SJSA1 (cell line): ENCODE measurements at places on chromosomes 1 and 21. TPM values are rescaled to one million over a fixed set of nuclear protein-coding genes. Genes with fewer than 3 reads are reported as not detected.

Gene TCHH
- total RNA-seq = 0.05 TPM in 1 of 2 replicates, not detected in the other

GRCh38 chr1:66452982-66453381 is 81.0 kb upstream of the SGIP1 start:
- no peak for DNase-seq

Gene UBL4B
- total RNA-seq = not detected in 2 replicates

- no peak for DNase-seq
Observed at GRCh38 chr1:216945538-216946080, 222.4 kb upstream of the ESRRG start.

- DNase-seq = peak; percentile 49
Observed at GRCh38 chr1:19582318-19582717, 61.8 kb upstream of the NBL1 start.

Gene ITLN2
- total RNA-seq = not detected in 2 replicates

- no peak for DNase-seq
Observed at GRCh38 chr1:171984850-171985485, 143.7 kb downstream of the DNM3 start.

Gene DMRTA2
- 15.0 and 16.3 TPM in 2 replicates for total RNA-seq

- DNase-seq = no peak
Observed at GRCh38 chr1:235229868-235230267, 68.8 kb upstream of the RBM34 start.
